ENCODE measurements at places on chromosomes 12 and 14.

- no peak for DNase-seq
These were observed 3.8 kb downstream of the GALNT16 start for GRCh38 chr14:69263771-69264170.

DNA sequence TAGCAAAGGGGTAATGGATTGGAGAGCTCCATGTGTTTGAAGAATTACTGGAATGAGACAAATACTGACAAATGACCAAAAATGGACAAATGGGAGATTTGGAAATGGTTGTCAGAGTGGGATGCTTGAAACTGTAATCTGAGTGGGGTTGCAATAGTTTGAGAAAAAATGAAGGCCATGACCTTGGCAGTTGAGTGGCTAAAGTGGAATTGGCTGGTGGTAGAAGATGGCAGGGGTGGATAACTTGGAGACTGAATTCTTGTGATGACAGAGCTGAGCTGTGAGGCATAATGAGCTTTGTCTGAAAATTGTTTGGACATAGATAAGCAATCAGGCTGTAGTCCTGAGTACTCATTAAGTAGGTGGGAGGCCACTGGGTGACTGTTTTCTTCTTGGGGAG is 222.5 kb upstream of the PRICKLE1 start:
- no peak for DNase-seq

DNA sequence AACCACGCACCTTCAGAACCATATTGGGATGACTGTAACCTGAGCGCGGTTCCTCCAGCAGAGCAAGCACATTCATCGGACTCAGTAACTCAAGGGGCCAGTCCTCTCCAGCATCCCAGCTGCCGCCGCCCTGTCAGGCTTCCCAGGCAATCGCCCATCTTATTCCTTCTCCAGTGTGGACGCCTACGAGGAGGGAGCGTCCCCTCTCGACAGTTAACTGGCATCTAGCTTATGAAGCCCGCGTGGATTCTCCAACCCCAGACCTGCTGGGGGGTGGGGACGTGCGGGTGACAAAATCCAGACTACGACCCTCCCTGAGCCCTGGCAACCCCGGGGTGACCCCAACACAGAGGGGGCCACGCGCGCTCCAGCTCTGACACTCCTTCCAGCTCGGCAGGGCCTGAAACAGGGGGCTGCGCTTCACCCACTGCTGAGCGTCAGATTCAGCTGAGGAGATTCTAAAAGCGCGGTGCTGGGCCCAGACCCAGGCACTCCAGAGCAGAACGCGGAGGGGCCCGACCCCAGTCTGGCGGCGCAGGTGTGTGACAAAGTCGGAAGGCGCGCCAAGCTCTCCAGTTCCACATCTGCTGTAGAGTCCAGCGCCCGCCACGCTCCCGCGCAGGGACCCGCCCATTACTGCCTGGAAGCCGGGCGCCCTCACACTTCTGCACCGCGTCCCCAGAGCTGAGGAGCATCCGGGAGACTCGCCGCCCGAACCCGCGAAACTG is 43.9 kb upstream of the ESR2 start:
- peak; percentile 47 for DNase-seq

DNA sequence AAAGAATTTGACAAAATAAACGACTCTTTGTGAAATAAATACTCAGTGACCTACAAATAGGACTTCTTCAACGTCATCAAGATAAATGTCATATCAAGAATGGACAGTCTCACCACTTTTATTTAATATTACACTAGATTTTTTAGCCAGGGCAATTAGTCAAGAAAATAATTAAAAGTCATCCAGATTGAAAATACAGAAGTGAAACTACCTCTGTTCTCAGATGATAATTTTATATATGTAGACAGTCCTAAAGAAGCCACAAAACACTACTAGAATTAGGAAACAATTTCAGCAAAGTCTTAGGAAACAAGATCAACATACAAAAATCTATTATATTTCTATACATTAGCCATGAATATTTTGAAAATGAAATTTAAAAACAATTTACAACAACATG is 689.6 kb upstream of the SEL1L start:
- DNase-seq, result no peak

- no peak for DNase-seq
These were observed 240.3 kb downstream of the SLC15A4 start for GRCh38 chr12:128583453-128583852.

DNA sequence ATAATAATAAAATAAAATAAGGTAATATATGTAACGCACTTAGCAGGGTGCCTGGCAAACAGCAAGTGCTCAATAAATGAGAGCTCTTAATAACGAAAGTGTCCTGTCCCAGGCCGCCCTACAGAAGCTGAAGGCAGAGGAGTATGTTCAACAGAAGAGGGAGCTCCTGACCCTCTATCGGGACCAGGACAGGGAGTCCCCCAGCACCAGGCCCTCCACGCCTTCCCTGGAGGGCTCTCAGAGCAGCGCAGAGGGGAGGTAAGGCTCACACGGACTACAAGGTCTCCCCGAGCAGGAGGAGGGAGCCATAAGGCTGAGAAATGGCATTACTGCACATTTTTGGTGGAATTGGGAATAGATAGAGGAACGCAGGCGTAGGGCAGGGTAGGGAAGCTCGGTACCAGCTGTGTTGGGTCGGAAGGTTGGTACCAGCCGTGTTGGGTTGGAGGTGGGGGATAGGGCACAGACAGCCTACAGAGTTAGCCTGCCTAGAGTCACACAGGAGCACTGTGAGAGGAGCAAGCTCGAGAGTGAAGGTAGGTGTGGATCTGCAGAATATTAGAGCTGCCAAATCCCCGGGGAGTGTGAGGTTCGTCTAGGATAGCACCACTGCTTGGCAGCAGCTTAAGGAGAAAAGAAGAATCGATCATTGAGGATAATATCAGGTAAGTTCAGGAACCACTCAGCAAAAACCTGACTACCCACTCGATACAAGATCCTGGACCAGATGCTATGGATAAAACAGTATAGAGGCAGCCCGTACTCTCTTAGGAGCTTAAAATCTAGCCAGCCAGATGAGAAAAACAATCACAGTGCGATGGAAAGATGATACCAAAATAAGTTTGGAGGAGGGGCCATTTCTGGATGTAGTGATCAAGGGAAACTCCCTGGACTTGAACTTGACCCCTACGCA is 15.3 kb downstream of the TNFRSF1A start:
- DNase-seq, result peak; percentile 8

- DNase-seq, result peak; percentile 21
These were observed at the start of gene VASH1 for GRCh38 chr14:76761136-76761959. Gene VASH1, plus strand, starts transcription at chr14:76761468. Its CDS starts 1,354 bp downstream, at chr14:76762822.

DNA sequence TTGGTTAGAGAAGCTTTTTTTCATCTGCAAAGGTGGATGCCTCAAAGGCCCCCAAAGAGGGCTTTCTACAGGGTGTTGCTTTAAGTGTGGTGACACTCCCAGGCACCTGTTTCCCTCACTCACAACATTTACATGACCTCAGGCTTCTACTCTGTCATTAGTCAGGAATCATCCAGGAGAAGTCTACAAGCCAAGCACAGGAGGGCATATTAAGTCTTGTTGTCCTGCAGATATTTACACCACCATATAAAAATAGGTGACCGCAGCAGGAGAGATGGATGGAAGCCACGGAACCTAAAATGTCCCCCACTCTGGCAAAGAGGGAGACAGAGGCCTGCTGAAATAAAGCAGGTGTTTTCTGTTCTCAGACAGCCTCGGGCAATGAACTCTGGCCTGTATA is 7.5 kb upstream of the DPF3 start:
- no peak for DNase-seq

DNA sequence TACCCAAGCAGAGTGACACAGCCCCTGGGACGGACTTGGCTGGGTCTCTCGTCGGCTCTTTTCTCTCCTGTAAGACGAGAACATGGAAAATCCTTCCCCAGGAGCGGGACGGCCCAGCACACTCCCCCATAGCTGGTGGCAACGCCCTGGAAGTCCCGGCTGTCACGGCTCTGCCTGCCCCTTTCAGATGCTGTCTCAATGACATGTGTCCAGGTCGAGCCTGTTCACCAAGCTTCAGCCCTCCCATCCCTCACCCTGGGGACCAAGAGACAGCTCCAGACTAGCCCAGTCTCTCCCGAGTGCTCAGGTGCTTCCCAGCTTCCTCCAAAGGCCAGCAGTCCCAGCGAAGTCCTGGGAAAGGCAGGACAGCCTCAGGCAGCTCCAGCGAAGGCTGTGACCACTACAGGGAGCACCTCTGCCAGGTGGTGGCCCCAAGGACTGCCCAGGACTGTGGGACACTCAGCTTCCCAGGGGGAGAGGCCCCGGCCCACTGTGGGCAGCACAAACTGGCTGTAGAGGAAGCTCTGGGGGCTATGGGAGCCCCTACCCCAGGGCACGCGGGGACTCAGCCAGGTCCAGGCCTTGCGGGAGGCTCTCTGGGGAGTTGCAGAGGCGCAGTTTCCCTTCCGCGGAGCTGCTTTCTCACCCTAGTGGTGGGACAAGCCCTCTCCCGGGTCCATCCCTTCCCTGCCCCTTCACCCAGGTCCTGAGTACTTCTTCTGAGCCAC is 33.6 kb downstream of the TNFAIP2 start:
- DNase-seq, result no peak

DNA sequence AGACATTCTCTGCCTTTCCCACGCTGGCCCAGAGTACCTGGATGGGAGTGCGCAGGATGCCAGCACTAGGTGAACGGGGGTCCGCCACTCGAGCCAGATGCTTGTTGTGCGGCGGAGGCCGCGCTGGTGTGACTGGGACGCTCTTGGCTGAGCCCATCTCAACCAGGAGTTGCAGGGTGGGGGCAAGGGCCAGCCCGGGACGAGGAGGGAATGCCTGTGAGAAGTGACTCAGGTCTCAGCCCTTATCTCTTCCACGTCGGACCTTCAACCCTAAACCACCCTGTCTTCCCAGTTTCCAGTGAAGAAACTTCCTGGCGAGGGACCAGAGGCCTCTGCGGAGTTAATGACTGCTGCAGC is 312 bp downstream of the CDCA3 start:
- DNase-seq, result no peak

- DNase-seq, result no peak
These were observed 28.8 kb downstream of the KCTD10 start for GRCh38 chr12:109448272-109448671.

- no peak for DNase-seq
These were observed 8.7 kb upstream of the PPP1R13B start for GRCh38 chr14:103856105-103856504.

Measured in NCI-H446 treated with DMSO at 0.1 percent for 48 hours (cell line).